ENCODE measurements at places on chromosomes 7 and 10.

DNA sequence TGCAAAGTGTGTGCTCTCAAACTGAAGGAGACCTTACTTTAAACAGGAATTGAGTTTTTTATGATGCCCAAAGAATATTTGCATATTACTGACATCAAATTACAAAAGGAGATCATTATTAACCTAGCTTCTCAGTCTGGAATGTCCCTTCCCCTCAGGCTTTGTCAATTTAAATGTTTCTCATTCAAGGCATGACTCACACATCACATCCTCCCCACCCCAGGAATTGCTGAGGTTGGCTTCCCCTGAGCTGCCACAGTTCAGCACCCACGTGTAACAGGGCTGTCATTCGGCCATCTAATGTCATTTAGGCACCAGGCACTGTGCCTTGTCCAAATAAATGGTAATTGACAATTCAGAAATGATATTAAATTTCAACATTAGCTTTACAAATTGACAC, 305.9 kb upstream of the MGMT start:
- peak; percentile 5 for DNase-seq

GRCh38 chr10:59817773-59818172, 64.5 kb upstream of the MRLN start:
- DNase-seq, result no peak

DNA sequence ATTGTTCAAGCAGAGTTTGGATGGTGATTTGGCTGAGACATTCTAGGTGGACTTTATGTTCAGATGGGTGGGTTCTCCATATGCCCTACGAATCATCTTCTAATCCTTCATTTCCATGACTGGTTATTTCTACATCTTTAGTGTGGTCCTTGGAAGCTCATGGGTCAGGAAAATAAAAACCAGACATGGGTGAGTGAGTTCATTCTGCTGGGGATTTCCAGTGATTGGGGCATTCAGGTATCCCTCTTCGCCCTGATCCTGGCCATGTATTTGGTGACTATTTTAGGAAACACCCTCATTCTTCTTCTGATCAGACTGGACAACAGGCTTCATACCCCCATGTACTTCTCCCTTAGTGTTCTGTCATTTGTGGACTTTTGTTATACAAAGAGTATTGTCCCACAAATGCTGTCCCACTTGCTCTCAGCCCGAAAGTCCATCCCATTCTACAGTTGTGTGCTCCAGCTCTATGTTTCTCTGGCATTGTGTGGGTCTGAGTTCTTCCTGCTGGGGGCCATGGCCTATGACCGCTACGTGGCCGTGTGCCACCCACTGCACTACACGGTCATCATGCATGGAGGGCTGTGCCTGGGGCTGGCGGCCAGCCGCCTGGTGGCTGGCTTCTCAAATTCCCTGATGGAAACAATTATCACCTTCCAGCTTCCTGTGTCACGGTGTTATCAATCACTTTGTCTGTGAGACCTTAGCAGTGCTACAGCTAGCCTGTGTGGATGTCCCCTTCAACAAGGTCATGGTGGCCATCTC, 19.2 kb upstream of the OR6B1 start:
- DNase-seq, result no peak

DNA sequence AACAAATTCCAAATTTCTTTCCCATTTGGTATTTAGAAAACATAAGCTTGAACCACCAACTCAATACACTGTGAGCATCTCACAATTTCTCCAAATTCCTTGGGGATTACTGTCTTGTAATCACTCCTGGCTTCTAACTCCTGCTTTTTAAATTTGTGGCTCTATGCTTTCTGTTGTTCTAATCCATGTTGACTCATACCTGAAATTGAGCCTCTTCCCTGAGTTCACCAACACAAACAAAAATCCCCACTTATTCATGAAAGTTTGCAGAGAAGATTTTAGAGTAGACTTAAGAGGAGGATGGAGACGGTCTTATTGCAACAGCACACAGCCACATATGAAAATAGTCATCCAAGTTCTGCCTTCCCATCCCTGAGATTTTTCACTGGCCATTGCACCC, 252.5 kb downstream of the PTEN start:
- DNase-seq, result no peak

- DNase-seq, result no peak
These were observed 107.2 kb downstream of the CDK6 start for GRCh38 chr7:92729172-92729571.

GRCh38 chr10:116699049-116699448, 43.3 kb downstream of the HSPA12A start:
- DNase-seq, result no peak

DNA sequence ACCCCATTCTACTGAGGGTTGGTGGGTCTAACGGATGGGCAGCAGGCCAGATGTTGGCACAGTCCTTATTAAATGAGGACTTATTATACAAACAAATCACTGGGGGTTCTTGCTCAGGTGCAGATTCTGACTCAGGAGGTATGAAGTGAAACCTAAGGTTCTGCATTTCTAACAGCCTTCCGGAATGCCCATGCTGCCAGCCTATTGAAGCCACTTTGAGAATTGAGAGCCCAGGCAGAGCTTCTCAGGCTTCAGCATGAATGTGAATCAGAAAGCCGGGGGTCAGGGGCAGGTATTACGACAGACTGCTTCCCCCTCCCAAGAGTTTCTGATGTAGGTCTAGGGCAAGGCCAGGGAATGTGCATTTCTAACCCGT, 34.1 kb upstream of the NPFFR1 start:
- DNase-seq, result no peak

DNA sequence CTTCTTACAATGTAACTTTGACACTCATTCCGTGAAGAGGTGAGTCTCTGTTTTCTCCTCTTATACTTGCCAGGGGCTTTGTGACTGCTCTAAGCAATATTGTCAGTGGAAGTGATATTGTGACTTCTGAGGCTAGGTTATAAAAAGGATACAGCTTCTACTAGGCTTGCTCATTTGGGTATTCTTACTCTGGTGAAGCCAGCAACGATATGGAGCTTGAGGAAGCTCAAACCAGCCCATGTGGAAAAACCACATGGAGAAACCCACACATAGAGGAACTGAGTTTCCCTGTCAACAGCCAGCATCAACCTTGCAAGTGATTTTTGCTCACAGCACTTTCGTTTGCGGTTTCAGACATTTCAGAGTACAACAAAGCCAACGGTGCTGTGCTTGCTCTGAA, 149.6 kb upstream of the SEMA3E start:
- DNase-seq, result no peak

GRCh38 chr7:127813991-127814541, 162.1 kb downstream of the SND1 start:
- DNase-seq, result no peak

GRCh38 chr10:89836840-89837164, 135.4 kb downstream of the KIF20B start:
- DNase-seq, result no peak

- peak; percentile 22 for DNase-seq
These were observed 809 bp upstream of the OGA start for GRCh38 chr10:101818872-101819633.

GRCh38 chr7:155230169-155230593, 67.5 kb upstream of the INSIG1 start:
- no peak for DNase-seq

GRCh38 chr7:122802301-122802751, 83.9 kb downstream of the CADPS2 start:
- no peak for DNase-seq

- DNase-seq, result no peak
These were observed 60.6 kb downstream of the CDHR3 start for GRCh38 chr7:106023369-106024322.

DNA sequence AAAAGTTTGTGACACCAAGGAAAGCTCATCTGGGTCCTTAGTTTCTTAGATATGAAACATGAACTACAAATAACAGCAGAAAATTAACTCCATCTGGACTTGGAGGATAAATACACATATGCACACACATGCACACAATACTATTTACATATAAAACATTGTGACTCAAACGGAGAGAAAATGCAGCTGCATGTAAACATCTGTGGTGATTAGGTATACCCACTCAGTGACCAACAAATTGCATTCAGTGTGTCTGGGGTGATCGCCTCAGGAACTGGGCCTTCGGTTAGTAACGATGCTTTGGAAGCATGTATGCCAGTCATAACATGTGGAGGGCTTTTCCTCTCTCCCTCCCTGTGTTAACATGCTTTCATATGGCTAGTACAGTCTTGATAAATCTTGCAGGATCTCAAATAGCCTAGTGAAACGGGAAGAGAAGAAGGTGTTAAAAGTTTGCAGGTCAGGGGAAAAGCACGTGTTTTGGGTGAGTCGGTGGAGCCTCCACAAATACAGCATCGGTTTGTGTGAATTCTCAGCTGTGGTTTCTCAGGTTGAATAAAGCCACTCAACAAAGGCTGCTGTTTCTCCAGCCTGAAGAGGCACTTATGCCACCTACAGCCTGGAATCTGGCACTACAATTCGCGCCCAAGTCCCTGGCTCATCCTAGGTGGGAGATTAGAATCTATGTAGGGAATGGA, 8.7 kb upstream of the GLRX3 start:
- DNase-seq, result peak; percentile 46

- DNase-seq, result no peak
These were observed 418.1 kb downstream of the THSD7A start for GRCh38 chr7:11413901-11414300.

DNA sequence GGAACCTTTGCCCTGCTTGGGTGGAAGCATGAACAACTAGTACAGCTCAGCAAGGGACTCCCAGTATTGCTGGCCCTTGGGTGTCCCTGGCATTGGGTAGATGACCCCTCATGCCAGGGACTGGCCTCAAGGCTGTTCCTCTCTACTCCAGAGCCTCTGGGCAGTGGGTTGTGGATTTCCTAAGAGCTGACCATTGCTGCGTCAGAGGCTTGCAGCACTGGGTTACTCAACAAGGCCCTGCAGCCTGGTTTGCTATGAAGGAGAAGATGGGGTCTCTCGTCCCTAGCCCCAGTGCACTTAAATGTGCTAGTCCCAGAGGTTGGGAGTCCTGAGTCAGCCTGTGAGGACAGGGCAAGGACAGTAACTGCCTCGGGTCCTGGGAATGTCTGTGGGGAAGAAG, 2.5 kb downstream of the VSIR start:
- no peak for DNase-seq

DNA sequence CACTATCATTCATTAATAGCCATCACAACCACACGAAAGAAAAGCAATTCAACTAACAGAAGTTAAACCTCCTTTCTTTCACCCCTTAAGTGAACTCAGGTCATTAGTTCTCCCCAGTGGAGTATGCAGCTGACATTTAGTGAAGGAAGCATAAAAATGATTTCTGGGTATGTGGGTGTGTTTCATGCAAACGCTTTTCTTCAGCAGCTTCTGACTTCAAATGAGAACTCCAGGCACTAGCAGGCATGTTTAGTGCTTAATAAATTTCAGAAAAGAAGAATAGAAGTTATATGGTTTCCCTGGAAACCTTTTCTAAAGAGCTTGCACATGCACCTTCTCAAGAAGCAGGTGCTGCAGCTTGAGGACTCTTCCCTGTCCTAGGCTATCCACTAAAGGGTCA, 62.5 kb downstream of the PIK3CG start:
- no peak for DNase-seq

DNA sequence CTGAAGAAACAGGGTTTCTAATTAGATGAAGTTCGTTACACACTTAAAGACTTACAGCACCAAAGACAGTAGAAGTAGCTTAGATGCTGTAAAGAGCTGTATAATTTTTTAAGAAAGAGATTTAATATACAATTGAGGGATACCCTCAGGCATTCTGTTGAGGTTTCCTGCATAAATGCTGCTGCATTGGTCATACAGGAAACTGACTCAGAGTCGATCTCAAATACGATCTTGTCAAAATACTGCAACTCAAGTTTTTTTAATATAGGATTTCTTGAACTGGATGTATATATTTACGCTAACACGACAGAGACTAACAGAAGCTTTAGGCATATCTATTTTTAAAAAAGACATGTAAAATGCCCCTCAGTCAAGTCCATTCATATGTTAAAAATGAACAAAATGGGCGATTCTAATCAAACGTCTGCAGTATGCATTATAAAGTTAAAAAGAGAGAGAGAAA, 2.4 kb upstream of the ARID5B start:
- DNase-seq, result no peak

DNA sequence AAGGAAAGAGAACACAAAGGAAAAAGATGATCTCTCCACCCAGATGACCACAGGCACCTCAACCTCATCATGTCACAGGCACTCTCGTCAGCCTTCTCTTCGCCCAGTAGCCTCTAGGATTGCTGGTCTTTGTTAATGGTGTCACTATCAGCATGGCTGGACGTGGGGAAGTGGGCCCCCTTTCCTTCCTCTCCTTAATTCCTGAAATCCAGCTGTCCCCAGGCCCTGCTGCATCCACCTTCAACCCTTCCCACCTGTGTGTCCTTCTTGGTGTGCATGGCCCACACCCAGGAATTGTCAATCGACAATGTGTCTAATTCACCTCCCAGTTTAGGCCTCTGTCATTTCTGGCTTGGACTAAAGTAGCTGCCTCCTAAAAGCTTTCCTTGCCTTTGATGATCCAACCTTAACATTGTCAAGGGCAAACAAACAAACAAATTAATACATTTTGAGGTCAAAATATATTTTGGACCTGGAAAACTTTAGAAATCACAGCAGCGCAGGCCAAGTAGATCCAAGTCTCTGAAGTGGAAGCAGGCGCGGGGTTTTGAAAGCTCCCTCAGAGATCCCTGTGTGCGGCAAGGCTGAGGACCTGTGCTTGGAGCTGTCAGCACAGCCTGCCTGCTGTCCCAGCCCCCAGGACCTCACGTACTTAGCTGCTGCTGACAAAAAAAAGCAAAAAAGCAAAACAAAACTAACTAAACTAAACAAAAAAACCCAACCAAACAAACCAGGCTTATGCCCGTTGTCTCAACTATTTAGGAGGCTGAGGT, 193.3 kb upstream of the LYZL2 start:
- DNase-seq, result no peak

DNA sequence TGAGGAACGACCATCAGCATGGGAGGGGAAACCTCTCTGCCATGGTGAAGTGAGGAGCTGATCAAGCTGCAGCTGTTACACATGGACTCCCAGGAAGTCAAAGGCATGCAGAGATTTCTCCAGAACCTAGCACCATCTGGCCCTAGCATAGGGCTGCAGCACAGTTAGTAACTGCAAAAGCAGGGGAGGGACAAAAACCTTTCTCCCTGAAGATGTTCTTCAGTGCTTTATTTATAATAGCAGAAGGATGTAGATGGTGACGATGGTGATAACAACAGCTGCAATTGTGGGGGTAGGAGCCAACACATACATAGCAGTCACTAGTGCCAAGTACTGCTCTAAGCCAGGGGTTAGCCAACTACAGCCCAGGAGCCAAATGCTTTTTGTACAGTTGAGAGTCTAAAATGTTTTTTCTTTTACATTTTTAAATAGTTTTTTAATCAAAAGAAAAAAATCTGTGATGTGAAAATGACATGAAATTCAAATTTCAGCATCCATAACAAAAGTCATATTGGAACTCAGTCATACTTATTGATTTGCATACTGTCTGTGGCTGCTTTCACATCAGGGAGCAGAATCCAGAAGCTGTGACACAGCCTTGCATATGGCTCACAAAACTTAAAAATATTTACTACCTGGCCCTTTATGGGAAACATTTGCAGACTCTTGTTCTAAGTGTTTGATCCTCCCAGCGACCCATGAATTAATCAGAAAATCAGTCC, 299.5 kb downstream of the ELMO1 start:
- no peak for DNase-seq

All from stimulated activated CD4-positive, alpha-beta T cell treated with anti-CD3 and anti-CD28 coated beads, Interleukin-4, amount 100 ng/mL, for 1 hour (primary cell).